ENCODE measurements at places on chromosomes 7 and 10.
A peak's percentile ranks its signal among the peaks of the same experiment; 100 is the strongest.

- DNase-seq: peak; percentile 54
Measured at GRCh38 chr7:105149827-105150226, 135.8 kb downstream of the KMT2E start.

- no peak for DNase-seq
Measured at GRCh38 chr10:5442065-5442989, 30.0 kb downstream of the NET1 start.

- peak; percentile 2 for DNase-seq
Measured at GRCh38 chr7:122944682-122945303, 50.7 kb downstream of the TAS2R16 start.

DNA sequence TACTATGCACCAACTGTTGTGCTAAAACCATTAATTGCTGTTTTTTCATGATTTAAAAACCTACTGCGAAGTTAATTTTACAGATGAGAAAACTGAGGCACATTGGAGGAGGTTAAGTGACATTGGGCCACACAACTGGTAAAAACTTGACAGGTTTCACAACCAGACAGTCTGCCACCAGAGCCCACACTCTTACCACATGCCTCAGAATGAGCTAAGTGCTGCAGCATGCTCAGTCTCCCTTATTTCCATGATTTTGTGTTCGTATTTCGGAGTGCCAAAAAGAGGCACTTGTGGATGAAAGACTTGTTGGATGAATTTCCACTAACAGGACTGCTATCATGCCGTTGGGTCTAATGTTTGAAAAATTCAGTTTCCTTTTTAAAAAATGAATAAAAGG is 77.4 kb downstream of the PCLO start:
- DNase-seq: no peak

- no peak for DNase-seq
Measured at GRCh38 chr10:85149766-85150165, 821.4 kb downstream of the CCSER2 start.

GRCh38 chr7:106218546-106218945 is 66.2 kb downstream of the NAMPT start:
- no peak for DNase-seq

DNA sequence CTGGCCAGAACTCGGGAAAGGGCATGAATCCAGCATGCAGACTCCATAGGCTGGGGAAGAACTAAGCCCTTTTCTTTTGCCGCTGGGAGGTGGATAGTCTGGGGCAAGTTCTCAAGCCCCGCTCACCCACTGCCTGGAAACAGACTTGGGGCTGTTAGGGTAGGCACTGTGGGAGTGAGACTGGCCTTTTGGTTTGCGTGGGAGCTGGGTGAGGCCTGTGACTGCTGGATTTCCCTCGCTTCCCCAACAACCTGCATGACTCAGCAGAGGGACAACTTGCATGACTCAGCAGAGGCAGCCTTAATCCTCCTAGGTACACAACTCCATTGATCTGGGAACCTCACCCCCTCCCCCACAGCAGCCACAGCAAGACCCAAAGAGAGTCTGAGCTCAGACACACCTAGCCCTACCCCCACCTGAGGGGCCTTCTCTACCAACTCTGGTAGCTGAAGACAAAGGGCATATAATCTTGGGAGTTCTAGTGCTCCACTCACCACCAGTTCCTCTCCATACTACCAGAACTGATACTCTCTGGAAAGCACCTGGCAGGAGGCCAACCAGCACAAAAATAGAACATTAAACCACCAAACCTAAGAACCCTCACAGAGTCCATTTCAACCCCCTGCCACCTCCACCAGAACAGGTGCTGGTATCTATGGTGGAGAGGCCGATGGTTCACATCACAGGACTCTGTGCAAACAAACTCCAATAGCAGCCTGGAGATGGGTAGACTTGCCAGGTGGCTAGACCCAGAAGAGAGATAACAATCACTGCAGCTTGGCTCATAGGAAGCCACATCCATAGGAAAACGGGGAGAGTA is 81.4 kb upstream of the LAMB4 start:
- no peak for DNase-seq

DNA sequence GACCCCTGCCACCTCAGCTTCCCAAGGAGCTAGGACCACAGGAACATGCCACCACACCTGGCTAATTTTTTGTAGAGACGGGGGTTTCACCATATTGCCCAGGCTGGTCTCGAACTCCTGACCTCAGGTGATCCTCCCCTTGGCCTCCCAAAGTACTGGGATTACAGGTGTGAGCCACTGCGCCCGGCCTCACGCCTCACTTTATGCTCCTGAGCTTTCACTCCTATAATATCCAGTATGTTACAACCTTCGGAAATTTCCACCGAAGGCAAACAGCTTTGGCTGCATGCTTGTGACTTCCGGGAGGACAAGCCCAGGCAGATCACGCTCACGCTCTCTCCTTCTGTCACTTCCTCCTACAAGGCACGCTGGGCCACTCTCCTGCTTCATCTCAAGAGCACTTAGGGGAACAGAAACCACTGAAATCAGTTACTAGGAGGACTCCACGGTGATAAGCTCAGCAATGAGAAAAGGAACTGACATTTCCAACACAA is 4.4 kb upstream of the MAD1L1 start:
- no peak for DNase-seq

DNA sequence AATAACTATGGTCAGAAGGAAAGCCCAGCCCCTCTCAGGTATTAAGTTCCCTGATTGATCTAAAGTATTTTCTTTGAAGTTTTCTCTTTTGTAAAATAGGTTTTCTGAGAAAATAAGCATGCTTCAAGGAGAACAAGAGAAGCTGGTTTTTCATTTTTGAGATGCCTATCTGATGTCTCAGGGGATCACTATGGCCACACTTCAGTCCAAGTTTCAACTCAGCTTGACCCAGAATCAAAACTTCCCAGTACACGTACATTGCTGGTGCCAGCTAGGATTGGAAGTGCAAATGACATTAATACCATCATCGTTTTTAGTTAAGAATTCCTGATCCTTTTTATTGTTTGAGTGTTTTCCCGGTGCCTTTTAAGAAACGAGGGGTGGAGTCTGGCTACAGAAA is 7.2 kb downstream of the ITIH5 start:
- DNase-seq: no peak

DNA sequence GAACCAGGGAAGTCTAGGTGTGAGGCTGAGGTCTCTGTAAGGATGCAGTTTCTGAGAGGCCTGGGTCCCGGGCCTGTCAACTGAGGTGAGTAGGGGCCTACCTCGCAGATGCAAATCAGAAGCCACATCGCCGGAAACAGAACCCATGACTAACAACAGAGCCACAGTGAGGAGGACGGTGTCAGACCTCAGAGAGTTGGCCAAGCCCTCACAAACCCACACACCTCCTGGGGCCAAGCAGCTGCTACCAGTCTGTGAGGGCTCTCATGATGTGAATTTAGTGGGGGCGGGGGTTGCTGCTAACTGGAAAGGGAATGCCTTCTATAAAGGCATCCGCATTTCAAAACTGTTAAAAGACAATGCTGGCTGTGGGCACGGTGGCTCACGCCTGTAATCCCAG is 103.0 kb downstream of the COBL start:
- DNase-seq: no peak

GRCh38 chr7:2192831-2193534 is 39.8 kb downstream of the MAD1L1 start:
- no peak for DNase-seq

DNA sequence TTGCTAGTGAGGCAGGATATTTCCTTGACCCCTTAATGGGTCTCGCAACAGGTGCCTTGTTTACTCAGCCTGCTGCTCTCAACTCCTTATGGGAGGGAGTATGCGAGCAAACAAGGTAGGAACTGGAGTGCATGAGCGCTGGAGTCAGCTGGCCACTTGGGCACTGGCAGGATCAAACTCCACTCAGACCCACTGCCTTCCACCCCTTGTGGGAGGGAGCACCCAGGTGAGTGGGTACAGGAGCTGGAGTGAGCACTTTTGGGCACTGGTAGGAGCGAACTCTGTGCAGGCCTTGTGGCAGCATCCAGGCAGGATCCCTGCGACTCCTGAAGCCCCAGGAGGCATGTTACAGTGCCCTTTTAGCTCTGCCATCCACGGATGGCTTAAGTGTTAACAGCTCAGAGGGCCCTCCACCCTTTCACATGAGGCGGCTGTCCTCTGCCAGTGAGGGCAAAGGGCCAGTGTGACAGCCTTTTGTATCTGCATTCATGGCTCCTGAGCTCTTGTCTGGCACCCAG is 123.2 kb downstream of the ST7 start:
- DNase-seq: no peak

DNA sequence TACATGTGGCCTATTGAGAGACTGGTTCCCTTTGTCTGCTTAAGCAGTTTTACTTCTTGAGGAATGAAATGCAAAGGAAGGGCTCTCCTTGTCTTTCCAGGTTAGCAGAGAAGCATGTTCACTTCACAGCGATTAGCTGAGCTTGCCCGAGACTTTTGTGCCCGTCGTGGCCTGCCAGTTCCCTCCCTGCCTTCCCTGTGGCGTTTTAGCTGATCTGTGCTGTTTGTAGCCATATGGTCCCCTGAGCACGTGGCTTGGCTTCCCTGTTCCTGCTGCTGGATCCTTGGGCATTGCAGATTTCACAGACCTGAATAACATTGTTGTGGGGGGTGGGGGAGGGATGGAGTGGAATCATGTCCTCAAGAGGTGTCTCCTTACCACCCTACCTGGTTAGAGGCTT is 61.8 kb downstream of the SND1 start:
- no peak for DNase-seq

GRCh38 chr10:110562348-110562747 is 5.1 kb upstream of the SMC3 start:
- DNase-seq: no peak

- DNase-seq: no peak
Measured at GRCh38 chr7:20535541-20535940, 79.9 kb upstream of the ABCB5 start.

DNA sequence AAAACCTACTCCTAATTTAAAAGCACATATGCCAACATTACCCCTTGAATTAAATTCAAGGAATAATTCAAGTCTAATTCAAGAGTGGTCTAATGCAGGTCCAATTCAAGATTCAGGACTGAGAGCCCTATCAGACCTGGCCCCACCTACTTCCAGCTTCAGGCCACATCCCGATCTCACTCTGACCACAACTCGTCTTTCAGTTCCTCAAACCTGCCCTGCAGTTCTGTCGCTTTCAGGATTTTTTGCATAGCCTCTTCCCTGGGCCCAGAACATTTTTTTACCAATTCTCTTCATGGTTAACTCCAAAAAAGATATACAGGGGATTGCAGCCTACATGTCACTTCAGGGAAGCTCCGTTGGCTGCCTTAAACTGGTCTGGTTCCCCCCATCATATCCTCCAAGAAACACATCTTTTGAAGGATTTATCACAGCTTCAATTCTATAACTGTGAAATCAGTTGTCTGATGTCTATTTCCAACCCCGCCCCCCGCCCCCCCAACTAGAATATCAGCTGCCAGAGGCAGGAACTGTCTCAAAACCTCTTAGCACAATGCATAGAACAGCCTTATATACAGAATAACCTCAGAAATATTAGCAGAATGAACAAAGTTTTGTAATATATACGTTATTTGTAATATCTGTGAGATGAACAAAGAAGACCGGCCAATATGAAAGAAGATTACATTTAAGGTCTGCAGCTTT is 20.8 kb downstream of the CCDC6 start:
- no peak for DNase-seq

- no peak for DNase-seq
Measured at GRCh38 chr10:75565286-75566251, 134.1 kb downstream of the LRMDA start.

DNA sequence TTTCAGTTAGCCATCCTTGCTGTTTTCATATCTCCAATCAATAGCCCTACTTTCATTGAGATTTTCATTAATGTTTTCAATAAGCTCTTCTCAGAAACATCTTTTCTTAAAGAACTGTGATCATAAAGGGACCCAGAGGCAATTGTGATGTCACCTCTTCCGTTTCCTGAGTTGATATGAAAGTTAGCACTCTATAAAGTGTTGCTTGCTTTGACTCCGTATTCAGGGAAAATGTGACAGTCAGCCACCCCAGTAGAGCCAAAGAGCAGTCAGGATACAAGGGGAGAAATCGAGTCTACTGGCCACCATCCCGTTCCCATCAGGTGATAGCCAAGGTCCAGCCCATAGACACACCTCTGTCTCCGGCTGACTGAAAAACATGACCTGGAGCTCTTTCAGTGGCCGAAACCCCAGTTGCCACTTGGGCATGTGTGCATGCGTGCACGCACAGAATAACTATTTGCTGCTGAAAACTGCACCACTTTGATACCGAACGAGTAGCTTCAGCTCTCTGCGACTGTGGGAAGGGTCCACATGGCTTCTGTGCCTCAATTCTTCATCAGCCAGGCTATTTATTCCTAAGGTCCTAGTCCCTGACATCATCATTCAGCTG is 291.4 kb downstream of the USP6NL start:
- no peak for DNase-seq

- DNase-seq: no peak
Measured at GRCh38 chr10:93299606-93300287, 182.4 kb downstream of the MYOF start.

DNA sequence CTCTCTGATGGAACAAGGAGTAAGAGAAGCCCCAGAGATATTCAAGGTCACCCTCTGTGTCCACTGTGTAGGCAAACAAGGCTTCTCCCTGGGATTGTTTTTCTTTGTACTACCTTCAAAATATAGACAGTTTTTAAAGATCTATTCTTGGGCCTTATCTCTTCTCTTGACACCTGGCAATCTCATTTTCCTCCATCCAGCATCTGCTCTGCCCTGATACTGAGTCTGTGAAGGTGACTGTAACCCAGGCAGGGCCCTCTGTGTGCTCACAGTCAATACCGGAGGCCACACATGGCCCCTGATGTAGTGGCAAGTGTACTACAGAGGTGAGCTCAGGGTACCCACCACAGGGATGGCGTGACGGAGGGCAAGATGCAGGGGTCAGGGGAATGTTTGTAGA is 221.1 kb downstream of the SNX10 start:
- DNase-seq: no peak

GRCh38 chr10:121811386-121811785 is 116.4 kb downstream of the ATE1 start:
- no peak for DNase-seq

- no peak for DNase-seq
Measured at GRCh38 chr7:151339651-151340382, 1.8 kb upstream of the NUB1 start.

DNA sequence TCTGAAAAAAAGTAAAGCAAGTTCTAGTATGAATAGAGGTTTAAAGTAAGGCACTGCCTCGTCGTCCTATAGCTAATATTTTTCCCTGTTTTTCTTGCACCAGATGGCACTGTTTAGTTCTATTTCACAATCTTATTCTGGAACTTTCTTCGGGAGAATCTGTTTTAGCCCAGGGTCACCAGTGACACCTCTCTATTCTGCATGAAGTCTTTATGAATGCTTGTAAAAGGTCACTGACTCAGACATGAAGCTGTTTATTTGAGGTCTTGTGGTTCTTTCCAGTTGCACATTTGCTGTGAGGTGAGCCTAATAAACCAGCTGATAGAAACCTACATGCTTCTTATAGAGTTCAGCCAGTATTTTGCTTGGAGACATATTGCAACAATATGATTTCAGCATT is 444.3 kb downstream of the AUTS2 start:
- no peak for DNase-seq

- no peak for DNase-seq
Measured at GRCh38 chr7:71682841-71683781, 551.2 kb downstream of the GALNT17 start.

- no peak for DNase-seq
Measured at GRCh38 chr10:129908406-129908805, 55.7 kb downstream of the EBF3 start.

Data from HS-5 (cell line).